ENCODE measurements at places on chromosomes 13 and 19. TPM values are rescaled to one million over a fixed set of nuclear protein-coding genes. Genes with fewer than 3 reads are reported as not detected.

DNA sequence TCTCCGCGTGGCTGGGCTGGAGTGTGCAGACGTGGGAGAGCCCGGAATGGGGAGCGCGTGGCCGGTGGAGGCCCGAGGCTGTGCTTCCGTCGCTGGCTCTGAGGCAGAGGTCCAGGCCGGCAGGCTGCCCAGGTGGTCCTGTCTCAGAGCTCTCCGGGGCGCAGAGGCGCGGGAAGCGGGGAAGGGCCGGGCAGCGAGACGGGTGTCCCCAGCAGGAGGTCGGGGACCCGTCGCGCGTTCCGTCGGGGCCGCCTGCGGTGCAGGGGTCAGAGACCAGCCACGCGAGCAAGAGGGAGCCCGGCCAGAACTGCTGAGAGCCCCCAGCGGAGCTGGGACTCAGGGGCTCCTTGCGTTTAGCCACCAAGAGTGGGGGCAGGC lies 1.3 kb upstream of the C1QTNF9 start:
- no peak for DNase-seq

DNA sequence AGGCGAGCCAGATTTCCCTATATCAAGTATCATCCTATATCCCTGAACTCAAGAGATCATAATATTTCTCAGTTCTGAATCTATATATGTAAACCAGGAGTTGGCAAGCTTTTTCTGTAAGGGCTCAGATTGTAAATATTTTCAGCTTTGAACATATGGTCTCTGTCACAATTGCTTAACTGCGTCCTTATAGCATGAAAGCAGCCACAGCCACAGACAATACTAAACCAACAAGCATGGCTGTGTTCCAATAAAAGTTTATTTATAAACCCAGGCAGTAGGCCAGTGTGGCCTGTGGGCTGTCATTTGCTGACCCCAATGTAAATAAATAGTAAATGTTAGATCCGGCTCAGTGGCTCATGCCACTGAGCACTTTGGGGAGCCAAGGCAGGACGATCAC lies 12.2 kb upstream of the MYH14 start:
- no peak for DNase-seq

DNA sequence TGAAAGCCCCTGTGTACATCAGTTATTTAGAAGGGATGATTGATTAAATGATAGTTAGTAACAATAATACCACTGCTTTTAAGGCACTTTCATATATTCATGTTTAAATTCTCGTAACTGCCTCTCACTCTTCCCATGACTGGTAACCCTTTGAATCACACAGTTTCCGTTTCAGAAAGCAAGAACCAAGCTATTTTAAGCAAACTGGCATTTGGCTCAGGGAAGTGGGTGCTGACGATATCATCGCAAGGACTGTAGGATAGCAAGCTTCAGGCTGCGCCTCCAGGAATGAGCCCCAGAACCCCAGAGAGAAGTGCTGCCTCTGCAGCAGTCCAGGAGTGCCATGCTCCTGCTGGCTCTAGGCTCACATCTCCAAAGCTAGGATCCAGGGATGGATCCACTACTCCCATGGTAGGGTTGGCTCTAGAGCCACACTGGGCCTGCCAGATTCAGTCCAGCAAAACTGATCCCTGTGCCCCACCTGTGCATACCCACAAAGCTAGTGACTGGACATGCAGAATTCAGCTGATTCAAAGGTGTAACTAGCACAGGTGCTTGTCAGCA lies 313.5 kb downstream of the SLC7A1 start:
- DNase-seq: no peak

ZNF541 gene
- total RNA-seq: not detected

GRCh38 chr19:16141043-16141442 lies 2.4 kb upstream of the HSH2D start:
- no peak for DNase-seq

ANKRD24 gene
- 0.33 TPM for total RNA-seq

- DNase-seq: peak; percentile 7
These were observed 21.9 kb downstream of the MIR17HG start for GRCh38 chr13:91369441-91369831.

SIGLECL1 gene
- not detected for total RNA-seq

- DNase-seq: peak; percentile 18
These were observed 19.6 kb downstream of the MTMR6 start for GRCh38 chr13:25267715-25268114.

- DNase-seq: peak; percentile 30
These were observed 18.7 kb upstream of the ZNF888 start for GRCh38 chr19:52941941-52942385.

GRIN2D gene
- 1.0 TPM for total RNA-seq

DNA sequence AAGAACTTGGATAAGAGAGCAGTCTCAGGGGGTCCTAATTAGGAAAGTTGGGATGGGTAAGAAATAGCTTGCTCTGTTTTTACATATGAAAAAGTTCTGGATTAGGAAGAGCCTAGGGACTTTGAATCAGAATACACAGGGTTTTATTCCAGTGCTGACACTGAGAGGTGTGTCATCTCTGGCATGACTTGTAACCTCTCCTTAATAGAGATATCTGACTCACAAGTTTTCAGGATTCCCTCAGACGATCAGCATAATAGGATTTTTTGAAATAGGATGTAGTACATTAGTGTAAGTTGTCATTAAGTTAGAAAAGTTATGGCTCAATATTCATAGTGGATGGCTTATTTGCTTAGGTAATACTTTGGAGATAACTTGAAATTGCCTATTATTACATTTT lies 555.2 kb upstream of the MIR17HG start:
- peak; percentile 51 for DNase-seq

GRCh38 chr19:51439021-51439465 lies 19.2 kb downstream of the SIGLEC8 start:
- peak; percentile 46 for DNase-seq

SHISA2 gene
- 7.8 TPM for total RNA-seq

DNA sequence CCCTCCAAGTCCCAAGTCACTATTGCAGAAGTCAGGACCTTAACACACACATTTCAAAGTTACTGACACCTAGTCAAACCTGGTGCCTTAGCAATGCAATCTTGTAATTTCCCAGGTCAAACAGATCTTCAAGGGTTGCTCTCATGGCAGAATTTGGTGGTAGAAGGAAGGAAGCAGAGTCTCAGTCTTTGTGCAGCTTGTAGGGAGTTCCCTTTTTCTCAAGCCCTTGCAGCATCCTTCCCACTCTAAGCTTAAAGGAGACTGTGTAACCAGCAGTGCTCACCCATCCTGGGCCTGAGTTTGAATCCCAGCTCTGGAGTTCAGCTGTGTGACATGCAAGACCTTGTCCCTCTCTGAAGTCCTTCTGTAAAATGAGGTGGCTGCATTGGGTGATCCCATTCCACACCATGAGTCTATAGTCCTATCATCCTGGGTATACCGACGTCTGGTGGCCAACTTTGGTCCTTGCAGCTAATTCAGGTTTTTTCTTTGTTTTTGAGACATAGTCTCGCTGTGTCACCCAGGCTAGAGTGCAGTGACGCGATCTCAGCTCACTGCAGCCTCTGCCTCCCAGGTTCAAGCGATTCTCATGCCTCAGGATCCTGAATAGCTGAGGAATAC lies 9.8 kb downstream of the SIGLEC10 start:
- peak; percentile 63 for DNase-seq

GRCh38 chr13:97281028-97281427 lies 58.9 kb downstream of the MBNL2 start:
- DNase-seq: no peak

- no peak for DNase-seq
These were observed 513.5 kb upstream of the MIR17HG start for GRCh38 chr13:90833951-90834350.

- DNase-seq: no peak
These were observed 206.5 kb downstream of the ENOX1 start for GRCh38 chr13:43580280-43580679.

DNA sequence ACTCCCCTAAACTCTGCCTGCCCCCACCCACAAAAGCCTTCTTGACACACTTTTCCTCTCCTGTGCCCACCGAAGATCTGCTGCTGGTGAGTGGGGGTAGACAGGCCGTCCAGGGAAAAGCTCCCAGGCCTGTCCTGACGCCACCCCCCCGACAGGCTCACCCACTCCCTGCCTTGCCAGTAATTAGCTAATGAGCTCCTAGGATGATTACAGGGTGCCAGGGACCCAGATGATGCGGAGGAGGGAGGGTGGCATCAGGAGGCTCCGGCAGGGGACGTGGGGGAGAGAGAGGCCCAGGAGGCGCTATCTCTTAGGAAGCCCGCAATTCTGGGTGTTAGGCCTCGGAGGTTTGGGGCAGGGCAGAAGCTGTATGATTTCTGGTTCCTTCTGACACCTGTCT lies 27.0 kb downstream of the MARK4 start:
- DNase-seq: no peak

CD209 gene
- total RNA-seq: not detected

PRODH2 gene
- total RNA-seq: not detected

- DNase-seq: no peak
These were observed 384.4 kb downstream of the DLEU7 start for GRCh38 chr13:50459046-50459445.

GRCh38 chr13:48506092-48506701 lies 26.7 kb downstream of the RCBTB2 start:
- DNase-seq: no peak

TMEM221 gene
- 1.7 TPM for total RNA-seq

IL4I1 gene
- 0.29 TPM for total RNA-seq

- DNase-seq: no peak
These were observed 466.6 kb downstream of the FGF9 start for GRCh38 chr13:22137361-22138050.

GRCh38 chr19:55068950-55069864 lies 6.3 kb upstream of the RDH13 start:
- peak; percentile 89 for DNase-seq

- no peak for DNase-seq
These were observed 5.1 kb upstream of the MZF1 start for GRCh38 chr19:58578012-58578925.

FAM124A gene
- total RNA-seq: 1.1 TPM

GRCh38 chr13:76879883-76880270 lies 6.3 kb downstream of the KCTD12 start:
- DNase-seq: no peak

DNA sequence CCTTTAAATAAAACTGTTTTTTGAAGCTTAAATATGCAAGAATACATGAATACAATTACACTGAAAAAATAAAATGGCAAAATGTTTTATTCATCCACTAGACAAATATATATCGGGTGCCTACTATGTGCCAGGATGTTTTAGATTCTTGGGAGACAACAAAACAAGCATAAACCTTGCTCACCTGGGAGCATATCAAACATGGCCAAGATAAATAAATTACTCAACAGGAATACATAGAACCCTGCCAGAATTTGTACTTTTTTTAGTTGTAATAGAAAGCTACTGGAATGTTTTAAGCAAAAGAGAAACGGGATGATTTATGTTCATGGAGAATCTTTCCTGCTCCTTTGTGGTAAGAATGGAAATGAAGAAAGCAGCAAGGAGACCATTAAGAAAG lies 2358.5 kb upstream of the PCDH20 start:
- peak; percentile 1 for DNase-seq

GRCh38 chr19:15107061-15108010 lies at the start of gene SYDE1:
Gene SYDE1, plus strand, starts transcription at chr19:15107401. Its CDS starts 33 bp downstream, at chr19:15107434.
- DNase-seq: peak; percentile 44

GRCh38 chr13:41411522-41411921 lies 45.8 kb upstream of the RGCC start:
- peak; percentile 58 for DNase-seq

DNA sequence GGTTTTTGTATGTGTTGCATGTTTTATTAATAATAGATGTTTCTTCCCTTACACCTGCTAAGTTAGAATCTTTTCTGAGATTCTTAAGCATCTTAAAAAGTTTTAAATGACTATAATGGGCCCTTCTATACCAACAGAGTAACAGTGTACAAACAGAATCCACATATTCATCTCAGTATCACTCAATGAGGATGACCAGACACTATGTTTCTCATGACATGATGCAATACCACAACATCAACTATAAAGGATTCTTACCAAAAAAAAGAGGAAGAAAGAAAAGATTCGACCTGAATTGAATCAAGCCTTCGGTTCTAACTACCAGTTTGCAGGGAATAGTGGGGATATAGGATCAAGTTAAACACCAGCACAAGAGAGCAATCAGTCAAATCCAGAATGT lies 56.5 kb downstream of the INTS6 start:
- DNase-seq: no peak

GRCh38 chr19:3359919-3360420 lies 6.4 kb upstream of the NFIC start:
- DNase-seq: no peak

GRCh38 chr13:46595136-46595884 lies 42.3 kb downstream of the LRCH1 start:
- DNase-seq: peak; percentile 44

- peak; percentile 39 for DNase-seq
These were observed 273.1 kb downstream of the PCDH20 start for GRCh38 chr13:61142506-61142905.
